ENCODE measurements at places on chromosomes 6 and 20.

DNA sequence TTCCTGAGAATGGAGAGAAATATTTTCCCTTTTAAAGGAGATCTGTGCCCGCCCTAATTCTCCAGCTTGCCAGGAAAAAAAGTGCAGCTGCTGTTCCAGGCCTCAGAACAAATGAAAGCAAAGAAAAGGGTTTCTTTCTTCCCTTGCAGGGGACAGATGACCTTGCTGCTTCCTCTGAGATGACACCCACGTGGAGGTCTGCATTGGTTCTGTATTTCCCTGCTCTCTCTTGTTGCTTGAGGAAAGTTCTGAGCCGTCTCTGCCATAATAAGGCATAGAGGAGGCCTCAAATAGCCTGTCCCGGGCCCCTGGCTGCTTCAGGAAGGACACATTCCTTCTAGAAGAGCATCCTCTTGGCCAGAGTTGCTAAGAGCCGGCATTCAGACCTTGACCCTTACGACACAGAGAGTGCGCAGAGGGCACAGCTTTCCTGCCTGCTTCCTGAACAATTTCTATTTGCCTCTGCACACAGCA is 501.8 kb upstream of the SULF2 start:
- DNase-seq = no peak

DNA sequence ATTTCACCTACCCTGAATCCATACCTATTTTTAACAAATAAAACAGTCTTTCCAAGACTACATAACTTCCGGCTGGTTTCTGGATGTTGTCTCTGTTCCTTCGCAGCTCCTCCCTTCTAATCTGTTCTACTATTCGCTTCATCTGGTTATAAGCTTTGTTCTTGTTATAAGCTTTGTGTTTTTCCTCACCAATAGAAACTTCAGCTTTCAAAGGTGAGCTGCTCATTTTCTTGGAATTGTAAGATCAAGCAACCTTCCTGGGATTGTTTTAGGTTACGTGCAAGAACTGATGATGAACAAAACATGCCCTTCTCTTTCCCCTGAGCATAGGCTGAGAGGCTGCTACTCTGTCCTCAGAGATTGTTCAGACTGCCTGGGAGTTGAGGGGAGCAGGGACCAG is 2.1 kb downstream of the GFOD1 start:
- DNase-seq = no peak

DNA sequence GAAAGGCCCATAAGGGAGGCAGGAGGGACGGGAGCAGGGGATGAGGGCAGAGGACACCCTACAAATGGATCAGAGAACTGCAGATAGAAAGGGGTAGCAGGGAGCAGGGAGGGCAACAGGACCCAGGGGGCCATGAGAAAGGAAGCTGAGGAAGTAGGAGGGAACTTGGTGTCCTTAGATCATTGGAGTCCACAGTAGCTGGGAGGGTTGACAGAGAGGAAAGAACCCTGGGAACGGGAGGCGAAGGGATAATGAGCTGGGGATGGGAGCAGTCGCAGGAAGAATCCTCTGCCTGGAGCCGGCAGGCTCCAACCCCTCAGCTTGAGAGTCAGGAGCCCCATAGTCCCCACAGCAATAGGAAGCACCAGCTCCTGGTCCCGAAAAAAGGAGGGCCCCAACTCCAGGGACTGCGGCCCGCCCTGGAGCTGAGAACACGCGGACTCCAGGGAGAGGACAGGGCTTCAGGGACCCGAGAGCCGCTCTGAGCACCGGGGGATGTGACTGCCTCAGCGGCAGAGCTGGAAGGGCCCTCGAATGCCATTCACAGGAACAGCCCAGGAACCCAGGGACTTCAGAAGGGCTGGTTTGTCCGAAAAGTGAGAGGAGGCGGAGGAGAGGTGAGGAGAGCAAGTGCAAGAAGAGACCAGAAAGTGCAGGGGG is 32.7 kb downstream of the HLA-A start:
- no peak for DNase-seq

GRCh38 chr6:23357185-23357766 is 768.7 kb upstream of the NRSN1 start:
- DNase-seq = no peak

DNA sequence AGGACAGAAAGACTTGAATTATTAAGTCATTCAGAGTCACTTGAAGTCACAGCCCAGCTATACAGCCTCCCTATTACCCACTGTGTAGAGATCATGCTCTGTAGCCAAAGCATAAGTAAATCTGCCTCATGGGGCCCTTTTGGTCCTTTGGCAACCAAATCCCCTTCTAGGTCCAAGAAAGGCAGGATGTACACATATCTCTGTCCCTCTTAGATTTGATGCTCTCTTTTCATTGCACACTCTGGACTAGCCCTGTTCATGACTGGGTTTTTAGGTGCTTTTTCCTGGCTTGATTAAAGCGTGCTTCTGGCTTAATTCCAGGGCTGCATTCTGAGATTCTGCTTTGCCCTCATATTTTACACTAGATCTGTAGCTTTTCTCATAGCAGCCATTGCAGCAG is 296.8 kb downstream of the TENT5A start:
- no peak for DNase-seq

DNA sequence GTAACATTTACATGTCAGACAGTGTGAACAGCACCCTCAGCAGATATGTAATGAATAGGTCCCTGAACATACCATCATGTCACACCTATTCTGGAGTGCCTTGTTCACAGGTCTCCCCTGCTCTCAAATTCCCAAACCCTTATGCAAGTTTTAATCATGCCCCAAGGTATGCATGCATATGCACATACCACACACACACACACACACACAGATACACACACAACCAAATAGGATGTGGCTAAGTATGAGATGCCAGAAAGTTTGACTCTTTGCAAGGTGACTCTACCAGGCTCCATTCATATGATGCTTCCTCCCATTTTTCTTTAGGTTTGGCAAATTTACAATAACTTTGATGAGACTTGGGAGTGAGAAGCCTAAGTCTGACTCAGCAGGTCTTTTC is 243.8 kb upstream of the IRAK1BP1 start:
- no peak for DNase-seq

DNA sequence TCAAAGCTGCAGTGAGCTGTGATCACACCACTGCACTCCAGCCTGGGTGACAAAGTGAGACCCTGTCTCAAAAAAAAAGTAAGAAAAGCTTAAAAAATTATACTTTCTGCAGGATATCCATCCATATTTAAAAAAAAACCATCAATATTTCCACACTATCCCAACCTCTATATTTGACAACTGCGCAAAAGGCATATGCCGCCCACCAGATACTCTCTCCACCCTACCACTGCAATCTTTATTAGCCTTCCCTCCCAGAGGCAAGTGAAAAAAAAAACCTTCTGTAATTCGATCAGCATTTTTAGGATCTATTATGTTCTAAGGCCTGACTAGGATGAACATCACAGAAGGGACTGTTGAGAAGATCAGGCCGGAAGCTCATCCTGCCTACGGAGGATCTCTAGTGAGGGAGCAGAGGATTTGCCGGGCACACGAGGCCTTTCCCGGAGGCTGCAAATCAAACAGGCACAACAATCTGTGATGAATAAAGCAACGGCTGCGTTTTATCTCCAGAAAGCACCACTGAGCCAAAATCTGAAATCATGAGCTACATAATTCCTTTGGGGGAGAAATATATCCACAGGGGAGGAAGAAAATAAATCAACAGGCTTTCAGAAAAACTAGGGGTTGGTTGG is 65.9 kb downstream of the GFOD1 start:
- no peak for DNase-seq

Measured in stimulated activated CD8-positive, alpha-beta memory T cell treated with anti-CD3 and anti-CD28 coated beads, Interleukin-4, amount 100 ng/mL, for 24 hours (primary cell).